ENCODE measurements at places on chromosomes 7 and 10. TPM values are rescaled to one million over a fixed set of nuclear protein-coding genes. Genes with fewer than 3 reads are reported as not detected.
A peak's percentile ranks its signal among the peaks of the same experiment; 100 is the strongest.

- no peak for DNase-seq
Measured at GRCh38 chr7:15725051-15725450, 38.6 kb upstream of the MEOX2 start.

The SUN3 gene
- not detected for total RNA-seq

DNA sequence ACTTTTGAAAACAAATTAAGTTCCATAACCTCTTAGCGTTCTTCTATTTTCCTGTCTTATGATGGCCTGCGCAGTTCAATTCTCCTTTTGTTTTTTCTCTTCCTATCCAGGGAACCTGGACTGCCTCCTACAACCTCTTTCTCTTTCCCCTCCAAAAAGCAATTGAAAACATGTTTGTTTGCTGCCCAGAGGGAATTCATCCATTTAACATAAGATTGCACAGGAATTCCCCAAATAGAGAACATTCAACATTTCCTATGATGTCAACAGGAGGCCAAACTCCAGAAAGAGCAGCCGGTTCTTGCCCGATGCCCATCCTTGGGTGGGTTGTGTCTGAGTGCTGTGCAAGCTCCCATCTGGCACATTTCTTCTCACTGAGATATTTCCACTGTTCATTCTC, 94.2 kb upstream of the NRP1 start:
- no peak for DNase-seq

DNA sequence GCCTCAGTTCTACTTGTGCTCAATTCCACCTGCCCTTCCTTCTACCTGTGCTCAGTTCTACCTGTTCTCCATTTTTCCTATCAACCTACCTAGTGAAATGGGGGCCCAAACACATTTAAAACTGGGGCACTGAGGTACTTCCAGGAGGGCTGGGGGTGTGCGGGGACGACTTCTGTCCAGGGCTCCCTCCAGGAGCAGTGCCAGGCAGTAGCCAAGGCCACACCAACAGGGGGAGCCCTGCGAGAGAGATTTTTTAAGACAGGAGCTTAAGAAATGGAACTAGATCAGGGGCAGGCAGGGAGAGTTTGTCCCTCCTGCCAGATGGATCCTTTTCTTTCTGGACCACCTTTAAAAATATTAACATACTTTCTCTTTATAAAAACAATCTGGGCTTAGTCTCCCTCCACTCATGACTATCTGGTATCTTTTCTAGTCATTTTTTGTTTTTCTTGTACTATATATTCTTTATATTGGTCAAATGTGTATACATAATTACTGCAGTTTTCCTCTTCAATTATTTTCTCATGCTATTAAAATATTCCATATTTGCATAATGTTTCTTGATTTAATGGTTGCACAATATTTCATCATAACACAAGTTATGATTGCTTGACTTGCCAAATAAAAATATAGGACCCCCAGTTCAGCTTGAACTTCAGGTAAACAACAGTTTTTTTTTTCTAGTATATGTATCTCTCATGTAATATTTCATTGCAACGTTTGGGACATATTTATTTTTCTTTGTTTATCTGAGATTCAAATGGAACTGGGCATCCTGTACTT, 47.3 kb upstream of the INSYN2A start:
- no peak for DNase-seq

- DNase-seq = no peak
Measured at GRCh38 chr7:22317632-22318031, 39.3 kb downstream of the RAPGEF5 start.

The SCART1 gene
- total RNA-seq = 1.0 TPM

The SLC18A2 gene
- total RNA-seq = 0.24 TPM

- no peak for DNase-seq
Measured at GRCh38 chr7:157497744-157498651, 161.2 kb downstream of the DNAJB6 start.

The AIFM2 gene
- 19.4 TPM for total RNA-seq

The WDFY4 gene
- 1.5 TPM for total RNA-seq

The PCLO gene
- total RNA-seq = 3.2 TPM

DNA sequence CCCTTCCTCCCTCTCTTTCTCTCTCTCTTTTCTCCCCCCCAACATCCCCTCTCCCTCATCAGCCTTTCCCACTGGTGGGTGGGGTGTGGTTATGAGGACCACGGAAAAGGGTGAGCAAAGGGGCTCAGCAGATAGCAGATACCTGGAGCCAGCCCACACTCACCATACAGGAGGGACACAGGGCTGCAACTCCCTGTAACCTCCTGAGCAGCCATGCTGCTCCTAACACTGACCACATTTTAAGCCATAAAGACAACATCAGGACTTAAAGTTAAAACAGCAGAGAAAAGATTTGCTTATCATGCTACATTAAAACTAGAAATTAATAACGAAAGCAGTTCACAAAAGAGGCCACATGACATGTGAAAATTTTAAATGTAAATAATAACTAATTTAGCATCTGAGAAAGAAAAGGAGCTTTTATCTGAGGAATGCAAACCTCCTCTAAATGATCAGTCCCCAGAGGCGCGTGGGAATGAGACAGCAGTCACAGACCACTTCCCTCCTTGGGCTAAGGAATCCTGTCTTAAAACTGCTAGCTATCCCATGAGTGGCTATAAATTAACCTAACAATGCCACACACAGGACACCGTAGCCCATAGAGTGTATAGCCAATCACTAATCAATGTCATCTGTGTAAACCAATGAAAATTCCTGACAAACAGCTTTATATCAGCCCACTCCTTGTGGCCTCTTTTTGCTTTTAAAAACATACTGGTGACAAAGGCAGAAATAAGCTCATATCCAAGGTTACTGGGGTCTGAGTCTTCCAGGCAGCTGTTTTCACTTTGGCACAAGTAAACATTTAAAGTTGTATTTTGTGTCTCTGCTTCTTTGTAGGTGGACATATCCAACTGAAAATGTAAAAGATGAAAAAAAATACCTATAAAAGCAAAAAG, 33.3 kb downstream of the PKD1L1 start:
- DNase-seq = no peak

DNA sequence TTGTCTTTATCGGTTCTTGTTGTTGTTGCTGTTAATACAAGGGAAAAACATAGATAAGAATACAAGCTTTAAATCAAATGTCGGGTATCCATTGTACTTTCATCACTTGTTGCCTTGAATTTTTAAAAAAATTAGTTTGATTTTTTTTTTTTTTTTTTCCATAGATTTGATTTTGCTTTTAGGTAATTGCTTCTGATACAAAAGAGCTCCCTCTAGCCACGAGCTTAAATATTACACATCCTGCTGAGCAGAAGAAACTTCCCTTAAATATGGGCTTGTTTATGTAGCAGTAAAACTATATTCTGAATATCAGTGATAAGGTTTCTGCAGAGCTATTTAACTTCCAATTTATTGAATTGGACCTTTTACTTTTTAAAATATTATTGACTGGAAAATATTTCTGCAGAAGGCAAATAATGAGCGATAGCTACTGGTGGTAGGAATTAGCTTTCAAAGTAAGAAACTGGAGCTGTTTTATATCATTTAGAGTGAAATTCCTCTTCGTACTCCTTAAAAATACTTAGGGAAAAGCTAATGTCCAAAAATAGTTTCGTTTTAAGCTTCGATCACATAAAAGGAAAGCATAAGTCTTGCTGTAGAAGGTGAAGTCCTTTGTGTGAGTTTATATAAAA, 216.9 kb downstream of the POLR1F start:
- DNase-seq = no peak

GRCh38 chr10:78749200-78749599, 319.6 kb upstream of the ZMIZ1 start:
- no peak for DNase-seq

- no peak for DNase-seq
Measured at GRCh38 chr7:98297626-98298286, 16.3 kb downstream of the BRI3 start.

DNA sequence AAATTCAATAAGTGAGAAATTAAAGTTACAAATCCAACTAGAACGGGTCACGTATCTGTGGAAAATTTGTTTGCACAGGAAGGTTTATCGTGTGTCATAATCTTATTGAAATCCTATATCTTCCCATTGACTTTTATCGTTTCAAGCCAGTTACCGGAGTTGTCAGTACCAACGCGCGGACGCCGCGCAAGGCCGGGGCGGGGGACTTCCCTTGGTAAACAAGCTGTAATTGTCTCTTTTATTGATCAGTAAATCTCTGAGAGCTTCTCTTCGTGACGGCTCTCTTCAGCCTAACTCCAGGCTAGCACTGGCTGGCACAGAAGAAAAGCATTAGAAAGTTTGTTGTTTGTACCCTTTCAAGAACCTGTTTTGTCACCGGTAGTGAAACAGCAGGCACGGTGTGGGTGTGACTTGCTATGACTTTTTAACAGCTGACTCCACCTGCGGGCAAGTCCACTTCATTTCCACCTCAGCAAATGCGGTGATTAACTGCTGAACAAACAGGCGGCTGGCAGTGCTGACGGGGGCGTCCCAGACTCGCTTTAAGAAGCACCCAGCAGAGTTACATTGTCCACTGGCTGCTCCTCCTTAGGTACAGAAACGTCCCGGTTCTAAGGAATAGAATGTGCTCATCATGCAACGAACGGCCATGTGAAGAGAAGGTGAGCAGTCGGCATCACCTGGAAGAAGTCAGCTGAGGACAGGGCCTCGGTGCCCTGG, 215.8 kb downstream of the MAD1L1 start:
- peak; percentile 38 for DNase-seq

The RNF133 gene
- 0.43 TPM for total RNA-seq

DNA sequence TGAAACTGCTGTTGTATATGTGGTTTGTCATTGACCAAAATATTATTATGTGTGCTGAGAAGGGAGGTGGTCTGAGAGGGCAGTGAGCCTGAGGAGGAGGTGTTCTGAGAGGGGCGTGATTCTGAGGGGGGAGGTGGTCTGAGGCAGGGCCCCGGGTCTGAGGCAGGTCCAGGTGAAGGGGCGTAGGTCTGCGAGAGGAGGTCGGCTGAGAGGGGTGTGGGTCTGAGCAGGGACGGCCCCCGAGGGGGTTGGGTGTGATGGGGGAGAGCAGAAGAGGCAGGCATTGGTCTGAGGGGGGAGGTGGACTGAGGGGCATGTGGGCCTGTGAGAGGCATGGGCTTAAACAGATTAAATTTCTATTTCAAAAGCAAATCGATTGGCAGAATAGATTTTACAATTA, 32.4 kb downstream of the AKR1C4 start:
- DNase-seq = no peak

Measured in cardiac septum (tissue), 1 donor.